Neural progenitor cell (in vitro differentiated cells): ENCODE measurements at places on chromosomes 7 and 10.
A peak's percentile ranks its signal among the peaks of the same experiment; 100 is the strongest.

GRCh38 chr10:128608791-128609190 is 482.6 kb upstream of the MKI67 start:
- DNase-seq: no peak

GRCh38 chr7:121803039-121803438 is 69.9 kb upstream of the PTPRZ1 start:
- DNase-seq: no peak

DNA sequence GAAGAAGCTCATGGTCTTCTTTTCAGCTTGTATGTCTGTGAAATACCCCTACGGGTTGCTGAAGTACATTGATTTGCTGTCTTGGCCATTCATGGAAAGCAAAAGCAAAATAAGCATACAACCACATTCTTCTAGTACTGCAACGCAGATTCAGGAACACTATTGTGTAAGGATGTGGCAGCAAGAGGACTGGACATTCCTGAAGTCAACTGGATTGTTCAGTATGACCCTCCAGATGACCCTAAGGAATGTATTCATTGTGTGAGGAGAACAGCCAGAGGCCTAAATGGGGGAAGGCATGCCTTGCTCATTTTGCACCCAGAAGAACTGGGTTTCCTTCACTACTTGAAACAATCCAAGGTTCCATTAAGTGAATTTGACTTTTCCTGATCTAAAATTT is 133.4 kb upstream of the ANKRD1 start:
- DNase-seq: peak; percentile 72

DNA sequence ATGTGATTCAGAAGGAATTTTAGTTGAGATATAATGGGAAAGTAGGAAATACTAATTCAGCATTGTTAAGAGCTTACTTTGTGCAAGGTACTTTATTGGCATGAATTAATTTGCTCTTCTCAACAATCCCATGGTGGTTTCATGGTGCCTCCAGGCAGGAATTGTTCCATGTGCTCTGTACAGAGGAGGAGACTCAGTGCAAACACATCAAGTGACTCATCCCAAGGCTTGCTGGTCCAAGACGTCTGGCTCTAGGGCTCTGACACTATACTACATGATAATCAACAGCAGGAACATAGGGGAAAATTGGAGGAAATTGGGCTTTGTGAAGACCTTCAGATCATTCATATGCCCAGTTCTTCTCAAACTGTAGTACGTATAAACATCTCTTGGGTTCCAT is 66.5 kb upstream of the PRKG1 start:
- no peak for DNase-seq

GRCh38 chr7:673681-674453 is 52.6 kb upstream of the DNAAF5 start:
- DNase-seq: no peak

- no peak for DNase-seq
Observed at GRCh38 chr7:16609842-16610450, 35.6 kb downstream of the ANKMY2 start.

- DNase-seq: no peak
Observed at GRCh38 chr7:88200261-88200660, 19.6 kb downstream of the SRI start.

- no peak for DNase-seq
Observed at GRCh38 chr7:128931190-128931798, 6.4 kb upstream of the IRF5 start.

DNA sequence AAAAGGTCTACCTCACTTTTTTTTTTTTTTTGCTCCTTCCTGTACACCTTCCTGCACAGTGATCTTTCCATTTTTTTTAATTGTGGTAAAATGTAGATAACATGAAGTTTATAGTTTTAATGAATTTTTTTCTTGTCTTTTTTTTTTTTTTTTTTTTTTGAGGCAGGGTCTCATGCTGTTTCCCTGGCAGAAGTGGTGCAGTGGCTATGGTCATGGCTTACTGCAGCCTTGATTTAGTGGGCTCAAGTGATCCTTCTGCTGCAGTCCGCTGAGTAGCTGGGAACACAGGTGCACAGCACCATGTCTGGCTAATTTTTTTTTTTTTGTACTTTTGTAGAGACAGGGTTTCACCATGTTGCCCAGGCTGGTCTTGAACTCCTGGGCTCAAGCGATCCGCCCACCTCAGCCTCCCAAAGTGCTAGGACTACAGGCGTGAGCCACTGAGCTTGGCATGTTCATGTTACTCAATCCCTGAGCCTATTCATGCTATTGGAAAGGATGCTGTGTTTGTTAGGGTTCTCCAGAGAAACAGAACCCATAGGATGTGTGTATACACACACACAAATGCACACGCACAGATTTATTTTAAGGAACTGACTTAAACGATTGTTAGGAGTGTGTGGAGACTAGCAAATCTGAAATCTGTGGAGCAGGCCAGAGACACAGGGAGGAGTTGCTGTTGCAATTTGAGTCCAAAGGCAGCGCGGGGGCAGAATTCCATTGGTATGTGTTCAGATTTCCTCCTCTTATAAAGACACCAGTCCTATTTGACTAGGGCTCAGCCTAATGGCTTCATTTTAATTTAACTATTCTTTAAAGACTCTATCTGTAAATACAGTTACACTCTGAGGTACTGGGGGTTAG is 29.1 kb downstream of the GALNT11 start:
- no peak for DNase-seq

DNA sequence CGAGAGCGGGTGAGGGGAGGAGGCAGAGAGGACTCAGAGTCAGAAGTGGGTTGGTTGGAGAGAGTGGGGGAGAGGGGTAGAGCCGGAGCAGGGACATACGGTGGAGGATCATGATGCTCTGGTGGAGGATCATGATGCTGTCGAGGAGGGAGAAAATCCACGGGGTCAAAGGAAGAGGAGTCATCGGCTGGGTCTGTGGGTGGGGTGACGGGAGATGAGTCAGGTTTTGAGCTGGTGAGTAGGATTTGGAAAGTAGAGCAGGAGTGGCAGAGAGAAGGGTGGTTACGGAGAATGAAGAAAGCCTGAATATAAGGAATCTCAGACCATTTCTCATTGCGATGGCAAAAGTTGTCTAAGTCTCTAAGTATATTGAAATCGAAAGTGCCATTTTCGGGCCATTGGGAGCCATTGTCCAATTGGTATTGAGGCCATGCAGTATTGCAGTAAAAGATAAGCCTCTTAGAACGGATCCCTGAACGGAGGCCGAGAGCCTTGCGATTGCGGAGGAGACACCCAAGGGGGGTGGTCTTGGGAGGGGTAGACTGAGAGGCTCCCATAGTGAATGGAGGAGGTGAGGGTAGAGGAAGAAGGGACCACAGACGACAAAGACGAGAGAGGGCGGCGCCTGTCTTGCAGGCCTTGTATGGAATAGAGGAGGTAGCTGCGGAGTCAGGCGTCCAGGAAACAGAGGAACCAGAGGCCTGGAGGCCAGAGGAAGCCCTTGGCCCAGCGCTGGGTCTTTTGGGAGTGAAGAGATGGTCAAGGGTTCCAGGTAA is 23.8 kb downstream of the SCIN start:
- no peak for DNase-seq

- no peak for DNase-seq
Observed at GRCh38 chr10:34916314-34916713, 101.2 kb upstream of the PARD3 start.

GRCh38 chr7:129213828-129214227 is 11.0 kb upstream of the AHCYL2 start:
- DNase-seq: peak; percentile 64

GRCh38 chr7:34048445-34048844 is 143.1 kb downstream of the BMPER start:
- DNase-seq: no peak

GRCh38 chr10:62616885-62617590 is 187.5 kb upstream of the ADO start:
- DNase-seq: no peak

- no peak for DNase-seq
Observed at GRCh38 chr7:7188742-7189141, 6.4 kb downstream of the C1GALT1 start.

DNA sequence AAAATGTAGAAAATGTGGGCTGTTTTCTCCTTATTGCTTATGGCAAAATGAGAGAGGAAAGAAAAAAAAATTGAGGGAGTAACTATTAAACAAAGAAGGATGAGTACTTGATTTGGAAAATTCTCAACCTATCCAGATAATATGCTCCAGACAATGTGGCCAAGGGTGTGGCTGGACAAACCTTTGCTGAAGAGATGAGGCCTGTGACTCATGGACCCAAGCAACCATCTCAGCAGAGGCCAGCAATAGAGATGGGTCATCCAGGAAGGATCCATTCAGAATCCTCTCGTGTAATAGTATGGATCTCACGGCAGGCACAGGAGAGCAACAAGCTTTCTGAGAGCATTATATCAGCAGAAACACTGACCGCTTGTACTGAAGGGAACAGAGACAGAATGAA is 120.3 kb upstream of the CELF2 start:
- DNase-seq: no peak

DNA sequence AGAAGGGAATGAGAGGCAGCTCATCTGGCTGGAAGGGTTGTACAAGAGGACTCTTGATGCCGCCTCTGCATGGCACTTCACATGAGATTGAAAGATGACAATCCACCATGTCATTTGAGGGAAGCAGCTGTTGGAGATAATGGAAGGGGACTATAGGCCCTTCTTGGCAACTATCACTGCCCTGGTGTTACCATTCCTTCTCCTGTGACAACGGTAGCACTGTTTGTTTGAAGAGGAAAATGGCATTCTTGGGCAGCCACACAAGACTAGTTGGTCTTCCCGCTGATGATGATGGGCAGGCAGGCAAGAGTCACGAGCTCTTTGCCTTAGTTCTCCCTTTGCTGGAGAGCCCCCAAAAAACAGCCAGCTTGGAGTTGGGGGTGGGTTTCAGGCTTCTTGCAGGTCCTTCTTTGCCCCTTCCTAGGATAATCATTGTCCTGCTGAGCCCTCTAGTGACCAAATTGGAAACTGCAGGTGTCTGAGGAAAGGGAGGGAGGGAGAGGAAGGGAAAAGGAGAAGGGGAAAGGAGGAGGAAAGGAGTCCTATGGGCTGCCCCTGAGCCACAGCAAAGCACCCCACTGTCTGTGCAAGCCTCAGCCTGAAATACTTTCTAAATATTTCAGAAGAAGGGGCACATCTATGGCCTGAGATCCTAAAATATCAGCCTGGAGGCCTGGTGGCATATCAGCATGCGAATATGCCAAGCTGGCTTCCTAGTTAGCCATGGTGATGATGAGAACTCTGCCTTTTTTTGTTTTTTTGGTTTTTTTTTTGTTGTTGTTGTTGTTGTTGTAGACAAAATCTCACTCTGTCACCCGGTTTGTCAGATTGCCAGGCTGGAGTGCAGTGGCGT is 165.6 kb upstream of the KMT2E start:
- DNase-seq: peak; percentile 80

DNA sequence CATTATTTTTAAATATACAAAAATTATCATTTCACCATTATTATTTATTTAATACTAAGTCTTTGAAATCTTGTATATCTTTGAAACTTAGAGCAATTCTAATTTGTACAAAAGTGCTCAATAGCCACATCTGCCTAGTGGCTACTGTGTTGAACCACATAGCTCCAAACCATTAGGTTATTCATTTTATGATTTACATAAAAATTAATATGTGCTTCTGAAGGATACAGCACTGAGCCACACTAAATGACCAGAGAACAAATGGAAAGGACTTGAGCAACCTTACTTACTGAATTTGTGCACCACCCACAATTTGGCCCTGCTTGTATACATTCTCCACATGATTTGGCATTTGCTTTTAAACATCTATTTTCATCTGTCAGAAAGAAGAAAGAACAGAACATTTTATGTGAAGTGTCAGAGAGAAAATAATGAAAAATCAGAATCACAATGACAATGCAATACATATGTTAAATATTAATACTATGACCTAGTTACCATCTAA is 25.8 kb downstream of the ITGB1 start:
- DNase-seq: no peak

GRCh38 chr7:36011588-36011965 is 141.5 kb upstream of the EEPD1 start:
- peak; percentile 5 for DNase-seq

DNA sequence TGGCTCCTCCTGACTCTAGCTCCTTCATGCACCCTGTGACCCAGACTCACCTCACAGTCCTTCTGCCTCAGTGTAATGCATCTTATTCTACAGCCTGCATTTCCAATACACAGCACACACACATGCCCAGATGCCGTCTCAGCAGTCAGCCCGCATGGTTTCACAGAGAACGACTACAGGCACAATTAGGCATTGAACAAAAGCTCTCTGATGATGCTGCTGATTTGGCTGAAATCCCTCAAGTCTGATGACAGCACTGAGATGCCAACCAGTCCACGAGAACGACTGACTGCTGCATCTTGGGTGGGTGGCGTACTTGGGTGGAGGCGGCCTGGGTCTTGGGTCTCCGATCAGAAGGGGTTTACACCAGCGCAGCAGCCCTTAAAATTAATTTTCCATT is 200.4 kb downstream of the TAX1BP1 start:
- no peak for DNase-seq

GRCh38 chr10:5841965-5842364 is 28.7 kb upstream of the GDI2 start:
- no peak for DNase-seq

- no peak for DNase-seq
Observed at GRCh38 chr10:44569193-44570091, 184.5 kb upstream of the CXCL12 start.

DNA sequence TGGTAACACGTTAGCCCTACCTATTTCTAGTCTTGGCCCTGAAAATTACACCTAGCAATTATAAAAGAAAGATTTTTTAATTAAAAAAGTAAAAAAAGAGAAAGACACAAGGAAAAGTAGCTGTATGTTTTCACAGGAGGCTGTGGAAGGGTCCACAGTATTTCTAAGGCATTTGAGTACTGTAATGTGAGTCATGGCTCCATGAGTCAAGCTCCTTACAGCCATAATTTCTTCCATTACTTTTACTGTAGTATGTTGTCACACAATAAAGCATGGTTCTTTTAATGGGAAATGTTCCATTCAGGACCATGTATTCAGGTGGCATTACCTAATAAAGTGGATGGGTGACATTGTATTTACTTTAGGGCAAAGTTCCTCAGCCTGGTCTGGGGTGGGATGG is 113.4 kb downstream of the GPR37 start:
- no peak for DNase-seq

GRCh38 chr10:107434201-107434600 is 269.7 kb upstream of the SORCS1 start:
- DNase-seq: no peak

- DNase-seq: no peak
Observed at GRCh38 chr7:142592664-142593063, 156.6 kb upstream of the PRSS1 start.

DNA sequence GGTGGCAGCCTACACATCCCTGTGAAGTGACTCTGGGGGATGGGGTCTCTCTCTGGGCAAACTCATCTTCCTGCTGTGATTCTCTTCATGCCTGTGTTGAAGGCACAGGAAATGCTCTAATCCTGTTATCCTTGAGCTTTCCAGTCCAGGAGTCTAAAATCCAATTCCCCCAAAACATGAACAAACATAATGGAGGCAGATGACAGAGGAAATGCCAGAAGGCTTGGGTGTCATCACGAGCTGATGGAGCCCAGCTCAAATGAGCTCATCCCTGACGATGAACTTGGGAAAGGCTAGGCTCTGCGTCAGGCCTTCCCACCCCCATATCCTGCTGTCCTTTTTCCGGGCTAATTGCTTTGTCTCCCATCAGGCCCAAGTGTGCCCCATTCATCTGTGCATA is 165.9 kb upstream of the PODXL start:
- DNase-seq: no peak
